ENCODE measurements at places on chromosomes 3 and 15. TPM values are rescaled to one million over a fixed set of nuclear protein-coding genes. Genes with fewer than 3 reads are reported as not detected.

MORC1 gene
- not detected for total RNA-seq

- no peak for DNase-seq
These were observed 225.6 kb downstream of the ADAMTS9 start for GRCh38 chr3:64462203-64462602.

- no peak for DNase-seq
These were observed 83.8 kb downstream of the CLASP2 start for GRCh38 chr3:33634262-33634661.

- no peak for DNase-seq
These were observed 535.7 kb downstream of the AGBL1 start for GRCh38 chr15:86615411-86615810.

DNA sequence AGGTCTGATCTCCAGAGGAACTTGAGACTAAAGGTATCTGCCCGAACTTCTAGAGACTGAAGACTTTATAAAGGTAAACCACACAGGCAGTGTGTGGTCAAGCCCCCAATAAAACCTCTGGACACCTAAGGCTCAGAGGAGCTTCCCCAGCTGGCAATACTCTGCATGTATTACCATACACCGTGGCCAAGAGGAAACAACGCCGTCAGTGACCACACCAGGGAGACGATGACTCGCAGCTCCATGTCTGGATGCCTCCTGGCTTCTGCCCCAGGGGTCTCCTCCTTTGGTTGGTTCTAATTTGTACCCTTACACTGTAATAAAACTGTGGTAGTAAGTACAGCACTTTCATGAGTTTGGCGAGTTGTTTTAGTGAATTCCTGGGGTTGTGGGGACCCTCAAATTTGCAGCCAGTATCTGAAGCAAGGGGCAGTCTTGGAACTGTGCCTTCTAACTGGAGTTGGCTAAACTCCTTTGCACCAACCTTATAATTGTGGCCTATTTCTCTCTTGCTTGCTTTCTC is 32.1 kb upstream of the BCL2L10 start:
- DNase-seq, result no peak
